ENCODE measurements at places on chromosomes 3 and 15.

DNA sequence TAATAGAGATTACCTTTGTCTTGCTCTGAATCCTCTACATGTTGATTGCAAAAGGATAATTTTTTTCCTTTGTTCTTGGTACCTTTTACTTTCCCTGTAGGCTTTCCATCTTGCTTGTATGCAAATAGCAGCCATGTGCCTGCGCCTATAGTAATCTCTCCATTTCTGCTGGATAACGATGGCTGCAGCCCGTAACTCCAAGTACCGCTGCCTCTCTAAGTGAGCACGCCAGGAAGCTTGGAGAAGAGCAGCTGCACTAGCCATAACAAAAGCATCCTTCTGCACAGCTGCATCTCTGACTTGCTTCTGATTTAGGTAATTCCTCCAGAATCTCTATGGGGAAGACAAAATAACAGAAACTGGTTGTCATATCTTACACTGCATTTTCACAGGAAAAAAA, 89.3 kb downstream of the NR2E3 start:
- no peak for DNase-seq

- DNase-seq, result no peak
Observed at GRCh38 chr15:86444527-86444926, 364.9 kb downstream of the AGBL1 start.

- no peak for DNase-seq
Observed at GRCh38 chr3:38561746-38562466, 65.8 kb downstream of the EXOG start.

DNA sequence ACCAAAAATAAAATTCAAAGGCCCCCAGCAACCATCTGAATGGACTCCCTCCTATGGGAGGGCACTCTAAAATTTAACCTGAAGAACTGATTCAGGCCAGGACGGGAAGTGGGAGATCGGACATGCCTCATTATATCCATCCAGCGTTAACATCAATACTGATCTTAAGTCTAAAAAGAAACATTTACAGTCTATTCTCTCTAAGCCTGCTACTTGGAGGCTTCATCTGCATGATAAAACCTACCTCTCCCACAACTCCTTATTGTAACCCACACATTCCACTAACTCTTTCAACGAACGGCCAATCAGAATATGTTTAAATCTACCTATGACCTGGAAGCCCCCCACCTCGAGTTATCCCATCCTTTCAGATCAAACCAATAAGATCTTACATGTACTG, 68.4 kb downstream of the HERC1 start:
- no peak for DNase-seq

GRCh38 chr15:84807228-84807627, 9.9 kb upstream of the ALPK3 start:
- DNase-seq, result no peak

GRCh38 chr15:54518156-54518882, 540.1 kb downstream of the UNC13C start:
- DNase-seq, result no peak

DNA sequence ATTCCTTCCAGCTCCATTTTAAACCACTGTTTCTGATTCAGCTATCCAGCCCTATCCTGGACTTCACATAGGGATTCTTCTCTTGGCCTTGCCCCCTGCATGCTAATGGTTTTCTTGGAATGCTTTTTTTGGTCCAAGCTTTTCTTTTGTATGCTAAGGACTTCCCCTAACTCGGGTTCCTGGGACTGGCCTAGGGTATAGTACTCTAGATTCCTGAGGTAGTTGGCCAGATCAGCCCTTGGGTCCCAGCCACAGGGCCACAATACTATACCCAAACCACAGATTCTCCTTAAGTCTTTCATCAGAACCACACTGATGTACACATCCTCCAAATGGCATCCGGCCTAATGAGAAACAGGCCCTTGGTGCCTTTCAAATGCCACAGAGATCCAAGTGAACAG, 2.8 kb downstream of the FYCO1 start:
- no peak for DNase-seq

DNA sequence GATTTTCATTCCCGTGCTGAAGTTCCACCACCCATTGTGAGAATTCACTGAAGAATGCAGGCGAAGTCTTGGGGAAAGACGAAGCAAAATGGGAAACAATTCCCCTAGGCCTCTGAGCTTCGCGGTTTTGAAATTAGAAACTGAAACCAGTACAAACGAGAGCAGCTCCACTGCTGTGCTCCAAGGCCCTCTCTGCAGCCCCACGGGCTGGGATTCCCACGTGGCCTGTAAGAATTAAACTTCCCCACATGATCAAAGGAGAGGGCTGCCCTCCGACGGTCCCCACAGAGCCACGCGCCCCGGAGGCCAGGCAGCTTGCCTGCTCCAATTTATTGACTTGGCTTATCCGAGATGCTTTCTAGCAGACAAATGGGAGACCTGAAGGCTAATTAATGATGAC, 144.0 kb downstream of the GREM1 start:
- DNase-seq, result peak; percentile 6

DNA sequence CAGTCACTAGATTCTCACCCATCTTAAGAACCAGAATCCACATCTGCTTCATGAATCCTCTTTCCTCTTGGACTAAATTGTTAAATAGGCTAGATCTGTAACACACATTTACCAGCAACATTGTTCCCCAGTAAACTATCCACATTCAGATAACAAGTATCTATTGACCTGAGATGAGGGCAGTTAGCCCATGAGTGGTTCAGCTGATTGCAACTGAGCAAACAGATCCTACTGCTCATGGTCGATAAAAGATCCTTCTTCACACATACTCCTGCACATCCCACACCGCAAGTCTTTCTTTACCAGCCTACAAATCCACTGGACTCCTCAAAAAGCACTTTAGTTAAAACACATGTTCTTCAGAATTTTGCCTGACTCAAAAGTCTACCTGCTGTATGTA, 59.2 kb downstream of the UACA start:
- DNase-seq, result no peak

DNA sequence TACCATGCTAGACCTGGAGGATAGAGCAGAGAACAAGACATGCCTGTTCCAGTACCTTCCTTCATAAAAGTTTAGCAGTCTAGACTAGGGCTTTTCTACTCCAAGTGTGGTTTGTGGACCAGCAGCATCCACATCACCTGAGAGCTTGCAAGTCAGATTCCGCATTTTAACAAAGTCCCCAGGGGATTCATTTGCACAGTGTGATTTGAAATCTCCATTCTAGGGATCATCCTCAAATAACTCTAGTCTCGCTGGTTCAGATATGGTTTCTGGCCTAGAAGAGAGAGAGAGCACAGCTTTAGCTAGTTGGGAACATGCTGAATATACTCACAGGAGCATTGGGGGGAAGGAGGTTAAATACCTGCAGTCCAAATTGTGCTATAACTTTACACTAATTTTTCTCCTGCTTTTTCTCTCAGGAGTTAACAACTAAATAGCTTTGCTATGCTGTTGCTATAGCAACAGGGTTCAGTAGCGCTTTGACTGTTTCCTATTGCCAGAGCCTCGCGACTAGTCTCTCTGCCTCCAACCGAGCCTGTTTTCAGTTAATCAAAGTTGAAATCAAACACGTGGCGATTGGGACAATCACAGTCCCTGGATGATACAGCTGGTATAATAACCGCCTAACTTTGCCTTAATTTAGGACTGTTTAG, 64.0 kb upstream of the RASGRF1 start:
- DNase-seq, result no peak

GRCh38 chr3:73508330-73508954, 116.3 kb downstream of the PDZRN3 start:
- DNase-seq, result no peak

DNA sequence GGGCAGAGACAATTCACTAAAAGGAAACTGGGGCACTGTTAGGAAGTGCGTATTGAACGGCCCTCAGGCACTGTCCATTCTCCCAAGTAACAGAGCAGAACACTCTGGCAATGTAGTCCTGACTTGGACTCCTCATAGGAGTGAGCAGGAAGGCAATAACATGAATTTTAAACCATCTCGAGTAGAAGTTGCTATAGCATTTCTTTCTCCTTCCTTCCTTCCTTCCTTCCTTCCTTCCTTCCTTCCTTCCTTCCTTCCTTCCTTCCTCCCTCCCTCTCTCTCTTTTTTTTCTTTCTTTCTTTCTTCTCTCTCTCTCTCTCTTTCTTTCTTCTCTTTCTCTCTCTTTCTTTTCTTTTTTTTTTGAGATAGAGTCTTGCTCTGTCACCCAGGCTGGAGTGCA, 46.4 kb upstream of the TRA2B start:
- no peak for DNase-seq

- DNase-seq, result no peak
Observed at GRCh38 chr3:81198756-81199155, 562.7 kb downstream of the GBE1 start.

GRCh38 chr3:12644331-12644937, 19.5 kb downstream of the RAF1 start:
- no peak for DNase-seq

GRCh38 chr15:45435124-45435903, 57.0 kb upstream of the GATM start:
- no peak for DNase-seq

- no peak for DNase-seq
Observed at GRCh38 chr15:71463156-71463665, 347.1 kb upstream of the NR2E3 start.

DNA sequence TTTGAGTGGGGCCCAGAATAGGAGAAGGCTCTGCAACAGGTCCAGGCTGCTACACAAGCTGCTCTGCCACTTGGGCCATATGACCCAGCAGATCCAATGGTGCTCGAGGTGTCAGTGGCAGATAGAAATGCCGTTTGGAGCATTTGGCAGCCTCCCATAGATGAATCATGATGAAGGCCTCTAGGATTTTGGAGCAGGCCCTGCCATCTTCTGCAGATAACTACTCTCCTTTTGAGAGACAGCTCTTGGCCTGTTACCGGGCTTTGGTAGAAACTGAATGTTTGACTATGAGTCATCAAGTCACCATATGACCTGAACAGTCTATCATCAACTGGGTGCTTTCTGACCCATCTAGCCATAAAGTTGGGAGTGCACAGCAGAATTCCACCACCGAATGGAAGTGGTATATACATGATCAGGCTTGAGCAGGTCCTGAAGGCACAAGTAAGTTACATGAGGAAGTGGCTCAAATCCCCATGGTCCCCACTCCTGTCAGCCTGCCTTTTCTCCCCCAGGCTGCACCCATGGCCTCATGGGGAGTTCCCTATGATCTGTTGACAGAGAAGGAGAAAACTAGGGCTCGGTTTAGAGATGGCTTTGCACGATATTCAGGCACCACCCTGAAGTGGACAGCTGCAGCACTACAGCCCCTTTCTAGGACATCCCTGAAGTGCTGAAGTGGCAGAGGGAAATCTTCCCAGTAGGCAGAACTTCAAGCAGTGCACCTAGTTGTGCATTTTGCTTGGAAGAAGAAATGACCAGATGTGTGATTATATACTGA, 971.4 kb downstream of the MCTP2 start:
- no peak for DNase-seq

DNA sequence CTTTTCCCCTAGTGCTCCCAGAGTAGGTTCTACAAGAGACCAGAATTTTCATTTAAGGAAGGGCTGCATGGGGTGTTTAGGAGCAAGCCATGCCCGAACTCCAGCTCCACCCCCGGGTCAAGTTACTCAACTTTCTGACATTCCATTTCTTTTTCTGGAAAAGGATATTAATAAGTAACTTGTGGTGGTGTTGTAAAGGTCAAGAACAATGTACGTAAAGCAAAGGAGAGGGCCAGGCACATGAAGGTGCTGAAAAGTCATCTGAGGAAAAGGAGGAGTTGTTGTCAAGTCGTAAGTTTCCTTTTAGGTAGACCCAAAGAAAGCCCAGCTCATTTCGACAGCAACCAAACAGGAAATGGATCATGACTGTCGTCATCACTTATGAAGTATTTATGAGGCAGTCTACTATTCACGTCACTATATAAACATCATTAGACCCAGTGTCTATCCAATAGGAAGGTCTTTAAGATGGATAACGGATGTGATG, 319.6 kb upstream of the IL12A start:
- no peak for DNase-seq

- DNase-seq, result no peak
Observed at GRCh38 chr3:46466871-46467403, 2.2 kb upstream of the LTF start.

- DNase-seq, result no peak
Observed at GRCh38 chr15:96346409-96346970, 16.0 kb downstream of the NR2F2 start.

GRCh38 chr3:70488131-70488530, 175.7 kb upstream of the MDFIC2 start:
- no peak for DNase-seq

DNA sequence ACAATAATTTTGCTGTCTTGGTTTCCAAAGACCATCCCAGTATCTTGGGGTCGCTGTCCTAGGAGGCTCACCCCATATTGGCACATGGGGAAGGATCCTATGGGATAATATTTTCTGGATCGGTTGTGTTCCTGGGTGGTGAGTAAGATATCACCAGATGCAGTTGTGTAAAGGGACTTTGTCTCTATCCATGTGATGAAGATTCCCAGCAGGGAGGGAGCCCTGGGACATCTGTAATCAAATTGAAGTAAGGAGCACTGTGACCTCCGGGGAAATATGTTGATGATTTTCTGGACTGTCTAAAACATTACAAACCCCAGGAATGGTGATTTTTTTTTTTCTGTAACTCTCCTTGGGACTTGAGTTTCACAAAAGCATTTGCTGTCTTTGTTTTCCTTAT, 36.2 kb upstream of the LRTM1 start:
- no peak for DNase-seq

- DNase-seq, result no peak
Observed at GRCh38 chr3:16697443-16698147, 92.4 kb upstream of the DAZL start.

DNA sequence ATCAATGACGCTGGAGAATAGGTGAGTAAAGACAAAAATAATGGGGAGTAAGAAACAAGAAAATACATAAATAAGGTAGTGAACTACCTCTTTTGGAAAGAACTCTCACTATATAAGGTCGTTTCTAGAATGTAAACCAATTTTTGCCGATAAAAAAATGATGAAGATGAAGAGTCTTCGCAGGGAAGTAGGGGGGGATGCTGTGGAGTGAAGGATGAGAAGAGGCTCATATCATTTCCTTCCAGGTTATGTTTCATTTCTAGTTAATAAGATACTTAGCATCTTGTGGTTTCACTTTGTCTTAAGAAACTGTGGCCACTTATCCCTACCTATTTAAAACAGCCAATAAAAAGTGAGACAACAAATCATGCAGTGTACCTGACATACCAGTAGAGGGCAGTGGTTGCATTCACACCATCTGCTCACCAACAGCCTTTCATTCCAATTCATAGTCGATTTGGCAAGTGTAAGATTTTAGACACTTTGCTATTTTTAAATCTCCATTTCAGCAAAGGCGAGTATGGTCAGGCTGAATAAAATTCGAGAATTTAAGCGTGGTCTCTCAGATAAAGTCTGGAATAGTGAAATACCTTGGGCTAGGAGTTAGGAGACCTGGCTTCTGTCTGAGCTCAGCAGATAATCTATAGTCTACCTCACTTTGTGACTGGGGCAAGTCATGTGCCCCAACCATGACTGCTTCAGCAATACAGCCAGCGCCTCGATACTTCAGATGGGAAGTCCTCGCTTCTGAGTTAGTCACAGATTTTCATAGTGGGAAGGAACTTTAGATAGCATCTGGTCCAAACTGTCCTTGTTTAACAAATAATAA, 28.9 kb upstream of the ICE2 start:
- peak; percentile 31 for DNase-seq
